Osteoblast (primary cell): ENCODE measurements at places on chromosomes 11 and 22. TPM values are rescaled to one million over a fixed set of nuclear protein-coding genes. Genes with fewer than 3 reads are reported as not detected.

DNA sequence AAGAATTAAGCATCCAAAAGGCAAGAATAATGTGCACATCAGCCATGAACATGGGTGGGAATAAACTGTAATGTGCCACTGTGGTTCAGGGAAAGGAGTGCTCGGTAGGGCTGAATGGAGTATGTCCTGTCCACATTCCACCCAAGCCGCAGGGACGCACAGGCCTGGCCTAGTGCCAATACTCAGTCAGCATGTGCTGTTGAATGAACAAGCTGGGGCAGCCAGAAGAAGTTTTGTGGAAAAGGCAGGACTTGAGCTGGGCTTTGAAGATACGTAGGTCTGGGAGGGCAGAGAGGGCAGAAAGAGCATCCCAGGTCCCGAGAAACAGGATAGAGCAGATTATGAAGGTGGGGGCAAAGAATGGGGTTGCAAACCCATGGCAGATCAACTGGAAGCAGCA, 60.0 kb upstream of the PLET1 start:
- DNase-seq: no peak

DNA sequence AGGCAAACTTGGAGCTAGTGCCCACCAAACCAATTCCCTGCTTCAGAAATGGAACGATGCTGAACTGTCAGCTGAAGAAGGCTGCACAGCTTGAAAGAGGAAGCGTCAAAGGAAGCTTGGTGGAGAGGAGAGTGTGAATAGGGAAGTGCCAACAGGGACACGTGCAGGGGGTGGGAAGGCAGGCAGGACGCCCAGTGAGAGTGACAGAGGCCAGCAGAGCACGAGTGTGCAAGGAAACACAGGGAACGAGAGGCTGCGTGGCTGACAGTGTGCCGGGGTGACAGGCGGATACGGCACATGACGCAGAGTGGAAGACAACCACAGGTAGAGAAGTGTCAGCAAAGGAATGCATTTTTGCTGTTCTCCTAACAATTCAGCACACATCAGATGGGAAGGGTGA, 196.4 kb downstream of the LARGE1 start:
- no peak for DNase-seq

GRCh38 chr11:125157953-125158680, 6.4 kb upstream of the PKNOX2 start:
- no peak for DNase-seq

GRCh38 chr11:111918390-111919256, at the start of gene C11orf52:
Gene C11orf52 (plus strand): TSS chr11:111918913. CDS start chr11:111918973, 60 bp downstream.
- no peak for DNase-seq

DNA sequence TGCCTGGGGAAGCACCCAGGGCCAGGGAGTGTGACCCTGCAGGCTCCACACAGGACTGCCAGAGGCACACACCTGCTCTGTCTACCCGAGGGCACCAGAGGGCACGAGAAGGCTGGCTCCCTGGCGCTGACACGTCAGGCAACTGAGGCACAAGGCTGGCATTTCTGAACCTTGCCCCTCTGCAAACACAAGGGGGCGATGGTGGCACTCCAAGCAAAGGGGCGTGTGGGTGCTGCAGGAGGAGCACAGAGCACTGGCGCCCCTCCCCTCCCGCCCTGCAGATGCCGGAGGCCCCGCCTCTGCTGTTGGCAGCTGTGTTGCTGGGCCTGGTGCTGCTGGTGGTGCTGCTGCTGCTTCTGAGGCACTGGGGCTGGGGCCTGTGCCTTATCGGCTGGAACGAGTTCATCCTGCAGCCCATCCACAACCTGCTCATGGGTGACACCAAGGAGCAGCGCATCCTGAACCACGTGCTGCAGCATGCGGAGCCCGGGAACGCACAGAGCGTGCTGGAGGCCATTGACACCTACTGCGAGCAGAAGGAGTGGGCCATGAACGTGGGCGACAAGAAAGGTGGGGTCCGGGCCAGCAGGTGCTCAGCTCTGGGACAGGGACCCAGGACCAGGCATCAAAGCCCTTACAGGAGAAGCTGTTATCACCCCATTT, 20.8 kb upstream of the TXNRD2 start:
- peak; percentile 99 for DNase-seq

Gene CPSF7
- total RNA-seq: 29.0 and 29.2 TPM in 2 replicates

Gene FAM83F
- total RNA-seq: not detected in 2 replicates

Gene IGSF9B
- under 0.01 and 0.36 TPM in 2 replicates for total RNA-seq

Gene C11orf16
- 0.29 TPM in 1 of 2 replicates, not detected in the other for total RNA-seq
